ENCODE measurements at places on chromosomes 2 and 18.
A peak's percentile ranks its signal among the peaks of the same experiment; 100 is the strongest.

- DNase-seq: no peak
Measured at GRCh38 chr2:42028571-42029148, 19.2 kb upstream of the PKDCC start.

GRCh38 chr2:43165378-43166069, 60.9 kb downstream of the ZFP36L2 start:
- DNase-seq: no peak

- no peak for DNase-seq
Measured at GRCh38 chr2:62589691-62590356, 83.8 kb upstream of the TMEM17 start.

DNA sequence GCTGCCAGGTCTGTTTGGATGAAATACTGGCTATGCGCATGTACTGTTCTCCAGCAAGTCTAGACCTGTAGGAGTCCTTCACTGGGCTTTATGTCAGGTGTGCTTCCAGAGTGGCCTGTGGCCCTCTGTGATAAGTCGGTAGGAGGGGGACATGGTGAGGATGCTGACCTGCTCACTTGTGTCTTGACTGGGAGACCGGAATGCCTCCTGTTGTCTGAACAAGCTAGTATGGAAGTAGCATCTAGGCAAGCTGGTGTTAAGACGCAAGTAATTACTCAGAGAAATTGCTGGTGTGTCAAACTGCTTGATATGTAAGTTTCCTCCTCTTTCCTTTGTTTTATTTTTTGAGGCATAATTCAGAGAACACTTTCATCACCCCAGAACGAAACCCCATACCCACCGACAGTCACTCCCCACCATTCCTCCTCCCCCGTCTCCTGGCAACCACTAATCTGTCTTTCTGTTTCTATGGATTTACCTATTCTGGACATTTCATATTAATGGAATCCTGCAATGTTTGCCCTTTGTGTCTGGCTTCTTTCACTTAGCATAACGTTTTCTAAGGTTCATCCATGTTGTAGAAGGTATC, 76.4 kb downstream of the TMEM247 start:
- no peak for DNase-seq

DNA sequence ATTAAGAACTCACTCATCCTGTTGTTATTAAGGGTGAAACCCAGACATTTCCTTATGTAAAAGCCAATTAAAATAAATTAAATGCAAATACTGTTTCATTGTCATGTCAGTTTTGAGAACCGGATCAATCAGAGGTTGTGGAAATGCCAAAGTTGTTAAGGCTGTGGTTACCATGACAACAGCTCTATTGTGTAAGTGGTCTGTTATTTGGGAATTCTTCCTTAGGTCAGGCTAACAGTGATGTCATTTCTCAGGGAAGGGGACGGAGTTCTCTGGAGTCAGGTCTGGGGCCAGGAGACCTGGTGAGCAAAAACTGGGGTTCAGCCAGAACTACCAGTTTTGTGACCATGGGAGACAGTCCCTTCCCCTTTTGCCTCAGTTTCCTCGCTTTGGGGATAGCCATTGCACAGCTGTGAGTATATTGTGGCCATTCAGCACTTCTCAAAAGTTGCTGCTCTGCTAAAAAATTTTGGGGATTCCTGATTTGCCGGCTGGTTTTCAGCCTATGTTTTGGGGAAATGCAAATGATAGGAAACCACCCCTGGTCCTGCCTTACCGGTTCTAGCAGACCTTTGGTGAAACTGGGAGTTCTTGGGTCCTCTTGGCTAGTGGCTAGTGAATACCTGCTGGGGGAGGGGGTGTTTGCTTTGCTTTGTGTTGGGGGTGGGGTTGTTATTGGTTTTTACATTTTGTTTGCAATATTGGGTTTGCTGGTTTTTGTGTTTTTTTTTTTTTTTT, 21.6 kb downstream of the HPCAL1 start:
- no peak for DNase-seq

DNA sequence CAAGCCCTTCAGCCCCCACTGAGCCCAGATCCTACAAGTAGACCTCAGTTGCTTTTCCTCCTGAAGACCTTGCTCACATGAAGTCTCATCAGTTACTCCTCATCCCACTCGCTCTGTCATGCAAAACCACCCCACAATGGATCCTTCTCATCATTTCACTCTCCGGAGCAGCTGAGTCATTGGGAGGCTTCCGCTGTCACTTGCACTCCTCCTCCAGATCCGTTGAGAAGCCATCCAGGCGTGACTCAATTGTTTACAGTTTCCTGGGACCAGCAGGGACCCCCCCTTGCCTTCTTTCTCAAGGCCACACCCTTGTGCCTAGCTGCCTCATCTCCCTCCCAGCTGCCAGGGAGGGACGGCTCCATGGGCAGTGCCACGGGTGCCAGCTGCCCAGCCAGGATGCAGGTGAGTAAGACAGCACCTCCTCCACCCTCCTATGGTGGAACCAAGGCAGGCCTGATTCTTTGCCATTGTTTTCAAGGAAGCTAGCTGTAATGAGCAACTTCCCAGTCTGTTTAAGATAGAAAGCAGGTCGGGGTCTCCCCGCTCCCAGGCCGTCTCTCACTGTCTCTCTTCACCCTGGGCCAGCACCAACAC, 16.3 kb downstream of the GPR55 start:
- DNase-seq: no peak

DNA sequence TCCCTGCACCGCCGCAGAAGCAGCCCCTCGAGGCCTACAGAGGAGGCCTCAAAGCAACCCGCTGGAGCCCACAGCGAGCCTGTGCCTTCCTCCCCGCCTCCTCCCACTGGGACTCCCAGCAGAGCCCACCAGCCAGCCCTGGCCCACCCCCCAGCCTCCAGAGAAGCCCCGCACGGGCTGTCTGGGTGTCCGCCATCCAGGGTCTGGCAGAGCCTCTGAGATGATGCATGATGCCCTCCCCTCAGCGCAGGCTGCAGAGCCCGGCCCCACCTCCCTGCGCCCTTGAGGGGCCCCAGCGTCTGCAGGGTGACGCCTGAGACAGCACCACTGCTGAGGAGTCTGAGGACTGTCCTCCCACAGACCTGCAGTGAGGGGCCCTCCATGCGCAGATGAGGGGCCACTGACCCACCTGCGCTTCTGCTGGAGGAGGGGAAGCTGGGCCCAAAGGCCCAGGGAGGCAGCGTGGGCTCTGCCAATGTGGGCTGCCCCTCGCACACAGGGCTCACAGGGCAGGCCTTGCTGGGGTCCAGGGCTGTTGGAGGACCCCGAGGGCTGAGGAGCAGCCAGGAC, 31.2 kb downstream of the GPC1 start:
- no peak for DNase-seq

DNA sequence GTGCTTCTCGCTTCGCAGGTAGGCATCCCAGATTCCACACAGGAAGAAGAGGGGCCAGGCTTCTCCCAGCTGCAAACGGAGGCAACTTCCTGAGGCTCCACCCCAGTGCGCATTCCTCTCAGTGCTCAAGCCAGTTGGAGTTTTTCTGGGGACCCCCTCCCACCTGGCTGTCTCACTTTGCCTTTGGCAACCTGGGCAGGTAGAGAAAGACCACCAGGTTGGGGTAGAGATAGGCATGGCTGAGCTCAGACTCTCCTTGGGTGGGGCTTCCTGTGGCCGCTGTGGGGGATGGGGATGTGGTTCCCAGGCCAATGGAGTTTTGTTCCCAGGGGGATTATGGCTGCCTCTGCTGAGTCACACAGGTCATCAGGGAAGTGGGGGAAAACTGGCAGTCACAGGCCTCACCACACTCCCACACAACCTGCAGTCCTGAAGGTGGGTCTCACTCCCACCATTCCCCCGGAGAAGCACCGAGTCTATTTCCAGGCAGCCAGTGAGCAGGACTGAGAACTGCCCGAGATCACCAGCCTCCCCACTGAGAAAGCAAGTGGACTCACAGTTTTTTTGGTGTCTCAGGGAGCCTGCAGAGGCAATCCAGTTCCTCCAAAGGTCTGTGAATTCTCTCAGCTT, 38.1 kb downstream of the SLC39A10 start:
- no peak for DNase-seq

DNA sequence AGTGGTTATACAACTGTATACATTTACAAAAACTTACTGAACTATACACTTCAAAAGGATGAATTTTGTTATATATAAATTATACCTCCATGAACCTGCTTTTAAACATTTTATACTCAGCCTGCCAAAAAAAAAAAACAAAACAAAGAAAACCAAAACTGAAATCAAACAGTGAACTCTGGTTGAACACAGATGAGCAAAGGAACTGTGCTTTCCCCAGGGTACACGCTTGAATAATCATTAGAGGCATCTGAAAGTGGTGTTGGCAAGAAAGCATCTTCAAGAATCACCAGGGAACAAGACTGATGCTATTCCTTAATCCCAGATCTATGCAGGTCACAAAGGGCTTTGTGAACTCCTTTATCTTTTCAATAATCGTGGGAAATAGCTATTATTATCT, 77.0 kb upstream of the LYPD1 start:
- no peak for DNase-seq

DNA sequence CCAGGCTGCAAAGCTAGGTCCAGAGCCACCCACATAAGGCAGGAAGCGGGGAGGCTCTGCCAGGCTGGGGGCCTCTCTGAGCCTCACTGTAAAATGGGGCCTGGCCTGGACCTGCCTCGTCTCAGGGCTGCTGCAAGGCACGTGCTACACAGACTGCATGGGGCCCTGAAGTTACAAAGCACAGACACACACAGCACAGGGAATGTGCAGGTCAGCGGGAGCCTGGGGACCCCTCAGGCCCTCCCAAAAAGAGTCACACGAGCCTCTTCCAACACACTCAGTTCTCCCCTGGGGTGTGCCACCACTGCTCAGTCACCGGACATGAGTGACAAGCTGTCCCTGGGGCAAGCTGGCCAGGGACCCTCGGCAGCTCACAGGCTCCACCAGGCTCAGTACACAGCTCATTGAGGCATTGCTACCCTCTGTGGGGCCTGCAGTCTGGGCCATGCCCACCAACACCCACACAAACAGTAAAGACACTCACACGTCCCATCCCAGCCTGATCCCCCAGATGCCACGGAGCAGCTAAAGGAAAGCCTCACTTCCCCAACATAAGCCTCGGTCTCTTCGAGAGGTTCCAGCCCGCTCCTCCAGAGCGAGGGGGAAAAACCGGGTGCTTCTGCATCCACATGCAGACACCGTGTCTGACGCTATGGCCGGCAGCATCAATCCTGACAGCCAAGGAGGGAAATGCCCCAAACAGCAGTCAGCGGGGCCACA, 33.7 kb downstream of the BOK start:
- DNase-seq: no peak

DNA sequence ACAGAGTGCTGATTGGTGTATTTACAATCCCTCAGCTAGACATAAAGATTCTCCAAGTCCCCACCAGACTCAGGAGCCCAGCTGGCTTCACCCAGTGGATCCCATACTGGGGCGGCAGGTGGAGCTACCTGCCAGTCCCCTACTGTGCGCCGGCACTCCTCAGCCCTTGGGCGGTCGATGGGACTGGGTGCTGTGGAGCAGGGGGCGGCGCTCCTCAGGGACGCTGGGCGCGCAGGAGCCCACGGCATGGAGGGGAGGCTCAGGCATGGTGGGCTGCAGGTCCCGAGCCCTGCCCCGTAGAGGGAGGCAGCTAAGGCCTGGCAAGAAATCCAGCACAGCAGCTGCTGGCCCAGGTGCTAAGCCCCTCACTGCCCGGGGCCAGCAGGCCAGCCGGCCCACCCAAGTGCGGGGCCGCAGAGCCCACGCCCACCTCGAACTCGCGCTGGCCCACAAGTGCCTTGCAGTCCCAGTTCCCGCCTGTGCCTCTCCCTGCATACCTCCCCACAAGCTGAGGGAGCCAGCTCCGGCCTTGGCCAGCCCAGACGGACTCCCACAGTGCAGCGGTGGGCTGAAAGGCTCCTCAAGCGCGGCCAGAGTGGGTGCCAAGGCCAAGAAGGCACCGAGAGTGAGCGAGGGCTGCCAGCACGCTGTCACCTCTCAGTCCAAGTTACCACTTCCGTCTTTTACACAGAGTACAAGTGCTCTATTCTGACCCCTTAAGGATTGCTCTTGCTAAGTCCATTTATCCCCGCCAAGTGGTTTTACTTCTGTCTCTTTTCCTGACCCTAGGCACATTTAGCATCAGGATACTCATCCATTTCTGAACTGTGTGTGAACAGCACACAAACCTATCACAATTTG, 1.7 kb upstream of the RPE start:
- no peak for DNase-seq

GRCh38 chr2:133270550-133270949, 297.7 kb downstream of the NCKAP5 start:
- DNase-seq: no peak

- DNase-seq: peak; percentile 84
Measured at GRCh38 chr18:12990967-12991820, at the start of gene CEP192. CEP192 (plus strand) TSS chr18:12991362; CDS start chr18:12999425, 8,063 bp downstream.

GRCh38 chr2:180314086-180314485, 307.0 kb upstream of the CWC22 start:
- DNase-seq: no peak

DNA sequence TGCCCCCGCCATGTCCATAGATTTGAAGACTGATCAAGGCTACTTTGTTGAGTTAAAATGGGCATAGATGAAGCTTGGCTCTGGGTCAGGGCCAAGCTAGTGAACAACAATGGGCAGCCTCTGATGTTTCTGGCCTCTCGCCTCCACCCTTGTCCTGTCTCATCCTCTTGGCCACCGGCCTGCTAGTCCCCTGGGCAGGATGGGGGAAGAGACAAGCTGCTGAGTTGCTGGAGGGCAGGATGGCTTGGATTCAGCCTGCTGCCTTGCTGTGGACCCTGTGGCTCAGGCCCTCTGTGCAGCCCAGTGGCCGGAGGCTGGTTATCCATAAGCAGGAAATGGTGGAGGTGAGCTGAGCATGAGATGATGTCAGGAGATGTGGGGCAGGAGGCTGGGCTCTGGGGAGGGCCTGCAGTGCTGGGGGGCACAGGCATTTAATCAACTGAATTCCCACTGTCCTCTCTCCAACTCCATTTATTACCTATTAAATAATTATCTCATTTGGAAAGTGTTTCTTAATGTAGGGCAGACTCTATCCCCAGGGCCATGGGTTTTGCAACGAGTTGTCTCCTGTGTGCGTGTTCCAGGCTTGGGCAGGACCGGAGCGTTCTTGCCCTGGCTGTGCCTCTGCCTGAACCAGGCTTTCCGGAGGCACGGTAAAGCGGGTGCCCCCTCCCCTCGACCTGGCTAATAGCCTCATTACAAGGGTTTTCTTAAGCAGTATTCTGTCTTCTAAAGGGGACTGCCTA, 122.9 kb downstream of the GLI2 start:
- no peak for DNase-seq

DNA sequence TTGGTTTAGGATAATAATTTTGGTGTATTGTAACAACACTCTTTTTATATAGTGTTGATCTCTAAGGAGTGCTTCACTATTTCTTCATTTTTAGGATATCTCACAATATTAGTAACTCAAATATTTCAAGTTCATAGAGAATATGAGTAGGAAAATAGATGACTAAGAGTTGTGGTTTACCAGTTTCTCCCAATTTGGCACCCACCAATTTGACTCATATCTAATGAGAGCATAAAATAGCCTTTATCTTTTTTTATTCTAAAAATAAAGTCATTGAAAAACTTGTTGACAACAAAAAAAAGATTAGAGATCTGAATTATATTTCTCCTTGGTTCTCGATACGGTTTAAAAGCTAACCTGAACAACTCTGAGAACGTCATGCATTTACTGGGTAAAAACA, 204.0 kb downstream of the PARD3B start:
- DNase-seq: no peak

- DNase-seq: no peak
Measured at GRCh38 chr2:234705108-234705507, 208.2 kb upstream of the ARL4C start.
